Mesenteric fat pad (tissue), 1 donor: ENCODE measurements at places on chromosomes 6 and 20. TPM values are rescaled to one million over a fixed set of nuclear protein-coding genes. Genes with fewer than 3 reads are reported as not detected.

GRCh38 chr20:46031701-46032254 lies 2.8 kb downstream of the SLC12A5 start:
- DNase-seq: no peak

GRCh38 chr6:13468839-13469238 lies 18.6 kb downstream of the GFOD1 start:
- DNase-seq: no peak

DNA sequence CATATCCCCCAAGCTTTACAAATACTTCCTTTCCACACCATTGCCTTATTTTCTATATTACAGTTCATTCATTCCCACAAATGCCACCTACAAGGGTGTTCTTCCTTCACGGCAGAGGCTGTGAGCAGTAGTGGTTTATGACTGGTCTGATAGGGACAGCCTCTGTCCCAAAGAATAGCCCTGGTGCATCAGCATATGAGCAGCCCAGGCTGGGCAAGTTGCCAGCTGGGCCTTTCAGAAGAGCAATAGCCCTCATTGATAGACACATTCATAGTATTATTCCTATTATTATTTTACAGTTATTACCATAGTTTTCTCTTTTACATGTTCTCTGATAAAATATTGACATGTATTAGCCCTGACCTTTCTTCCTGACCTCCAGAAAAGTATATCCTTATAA lies 149.9 kb downstream of the MMS22L start:
- DNase-seq: no peak

GRCh38 chr6:165574220-165575157 lies 88.6 kb downstream of the PDE10A start:
- DNase-seq: no peak

- DNase-seq: no peak
These were observed 468 bp upstream of the CMTR1 start for GRCh38 chr6:37432590-37432915.

GRCh38 chr20:10560686-10561085 lies 113.1 kb downstream of the JAG1 start:
- DNase-seq: no peak

DNA sequence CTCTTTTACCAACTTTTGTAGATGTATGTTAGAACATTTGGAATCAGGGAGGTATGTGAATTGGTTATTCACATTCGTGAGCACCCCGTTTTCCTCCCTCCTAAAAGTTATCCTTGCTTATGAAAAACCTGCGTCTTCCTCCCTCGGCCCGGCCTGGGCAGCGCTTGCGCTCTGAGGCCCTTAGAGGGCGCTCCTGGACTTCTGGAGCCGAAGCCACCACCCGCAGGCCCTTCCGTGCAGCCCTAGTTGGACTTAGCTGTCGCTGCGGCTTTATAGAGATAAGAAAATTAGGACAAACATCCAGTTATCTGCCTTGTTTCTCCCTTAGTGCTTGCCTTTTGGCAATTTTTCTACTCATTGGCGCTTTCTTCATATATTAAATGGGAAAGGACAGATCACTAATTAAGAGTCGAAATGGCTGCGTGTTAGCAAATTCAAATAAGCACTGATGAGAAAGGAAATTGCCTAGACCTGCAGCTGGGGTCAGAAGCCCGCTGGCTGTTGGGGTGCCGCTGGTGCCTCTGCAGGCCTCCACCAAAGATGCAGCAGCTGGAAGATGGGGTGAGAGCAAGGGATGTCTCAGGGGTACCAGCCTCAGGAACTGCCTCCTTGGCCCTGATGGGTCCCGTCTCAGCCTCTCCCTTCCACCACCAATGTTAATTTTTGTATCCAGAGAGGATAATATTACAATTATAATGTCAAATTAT lies 5.2 kb downstream of the FNDC1 start:
- DNase-seq: peak; percentile 92

GRCh38 chr6:36984581-36985416 lies 1.2 kb downstream of the MTCH1 start:
- DNase-seq: no peak

DNA sequence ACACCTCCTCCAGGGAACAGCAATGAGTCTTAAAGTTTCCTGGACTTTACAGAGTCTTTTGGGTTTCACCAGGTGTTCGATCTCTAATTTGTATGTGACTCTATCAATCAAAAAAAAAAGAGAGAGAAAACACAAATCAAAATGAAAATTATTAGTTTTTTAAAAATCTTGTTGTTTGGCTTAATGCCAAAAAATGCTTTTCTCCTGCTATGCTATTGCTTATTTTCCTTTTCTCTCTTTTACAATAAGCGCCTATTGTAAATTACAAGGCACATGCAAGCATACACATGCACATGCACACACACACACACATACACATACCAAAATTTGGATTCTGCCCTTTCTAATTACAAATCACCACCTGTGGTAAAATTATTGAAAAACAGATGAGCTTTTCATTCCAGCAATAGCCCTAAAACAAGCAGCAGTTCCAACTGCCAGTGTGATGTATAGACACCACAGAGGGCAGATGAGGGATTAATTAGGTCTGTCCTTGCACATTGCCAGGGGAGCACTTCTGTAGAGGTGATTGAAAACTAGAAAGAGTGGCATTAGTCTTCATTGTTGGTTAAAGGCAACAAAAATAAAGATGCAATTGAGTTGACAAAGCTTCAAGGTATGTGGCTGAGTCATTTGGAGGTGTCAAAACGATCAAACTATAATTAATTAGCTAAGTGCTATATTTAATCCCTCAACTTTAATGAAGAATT lies 631.7 kb downstream of the TFAP2B start:
- DNase-seq: no peak

DNA sequence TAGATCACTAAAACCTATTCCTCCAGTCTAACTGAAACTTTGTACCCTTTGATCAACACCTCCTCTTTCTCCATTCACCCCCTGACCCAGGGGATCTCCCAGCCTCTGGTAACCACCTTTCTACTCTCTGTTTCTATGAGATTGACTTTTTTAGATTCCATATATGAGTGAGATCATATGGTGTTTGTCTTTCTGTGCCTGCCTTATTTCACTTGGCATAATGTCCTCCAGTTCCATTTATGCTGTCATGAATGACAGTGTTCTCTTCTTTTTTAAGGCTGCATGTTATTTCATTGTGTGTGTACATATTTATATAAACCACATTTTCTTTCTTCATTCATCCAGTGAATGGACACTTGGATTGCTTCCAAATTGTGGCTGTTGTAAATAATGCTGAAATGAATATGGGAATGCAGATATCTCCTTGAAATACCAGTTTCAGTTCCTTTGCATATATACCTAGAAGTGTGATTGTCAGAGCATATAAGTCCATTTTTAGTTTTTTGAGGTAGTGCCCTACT lies 57.7 kb downstream of the DHX35 start:
- no peak for DNase-seq

- no peak for DNase-seq
These were observed at the start of gene DEFB119 for GRCh38 chr20:31390490-31390889. TSS of gene DEFB119 (minus strand) at chr20:31390590. CDS start at chr20:31390483, 107 bp downstream.

- DNase-seq: no peak
These were observed 114.5 kb downstream of the RNF144B start for GRCh38 chr6:18501663-18502013.

GRCh38 chr6:27138406-27138805 lies 109.1 kb upstream of the PRSS16 start:
- DNase-seq: no peak

GRCh38 chr6:138689849-138690248 lies 83.7 kb upstream of the CCDC28A start:
- DNase-seq: no peak

- DNase-seq: no peak
These were observed 129.1 kb downstream of the SYCP2 start for GRCh38 chr20:59804347-59804746.

DNA sequence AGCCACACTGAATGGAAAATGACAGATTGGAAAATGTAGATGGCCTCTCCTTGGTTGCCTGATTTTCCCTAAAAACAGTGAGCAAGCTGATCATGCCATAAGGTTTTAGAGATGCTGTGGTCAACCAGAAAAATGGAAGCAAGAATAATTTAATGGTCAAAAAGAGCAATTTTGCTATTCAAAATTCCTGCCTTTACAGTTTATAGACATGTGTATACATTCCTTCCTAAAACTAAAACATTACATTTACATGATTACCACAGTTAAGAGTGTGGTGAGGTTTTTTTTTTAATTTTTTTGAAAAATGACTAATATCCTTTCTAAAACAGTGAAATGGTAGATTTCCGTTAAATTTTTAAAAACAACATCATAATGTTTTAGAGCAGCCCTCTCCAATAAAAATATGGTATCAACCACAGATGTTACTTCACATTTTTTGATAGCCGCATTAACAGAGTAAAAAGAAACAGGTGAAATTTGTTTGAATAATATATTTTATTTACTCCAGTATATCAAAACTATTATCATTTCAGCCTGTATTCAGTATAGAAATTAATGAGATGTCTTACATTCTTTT lies 407.0 kb upstream of the SOX4 start:
- DNase-seq: no peak

GRCh38 chr20:31984981-31985471 lies 17.1 kb downstream of the XKR7 start:
- no peak for DNase-seq

GRCh38 chr6:145245119-145245518 lies 490.2 kb downstream of the EPM2A start:
- no peak for DNase-seq

DNA sequence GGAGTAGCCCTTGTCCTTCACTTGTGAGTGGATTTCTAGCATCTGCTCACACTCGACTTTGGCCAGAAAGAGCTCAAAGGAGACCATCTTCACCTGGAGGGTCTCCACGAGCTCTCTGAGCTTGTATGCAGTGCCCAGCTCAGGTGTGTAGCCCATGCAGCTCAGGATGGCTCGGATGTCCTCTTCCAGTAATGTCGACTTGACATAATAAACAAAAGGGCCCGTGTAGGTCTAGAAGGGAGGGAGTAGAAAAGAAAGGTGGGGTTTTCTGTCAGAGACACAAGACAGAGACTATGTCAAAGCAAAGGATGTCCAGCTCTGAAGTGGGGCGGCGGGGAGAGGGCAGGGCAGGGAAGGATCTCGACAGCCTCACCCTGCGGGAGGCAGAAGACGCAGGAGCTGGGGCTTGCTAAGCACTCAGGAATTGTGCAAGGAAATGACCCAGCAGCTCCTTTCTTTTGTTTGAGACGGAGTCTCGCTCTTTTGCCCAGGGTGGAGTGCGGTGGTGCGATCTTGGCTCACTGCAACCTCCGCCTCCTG lies 8.6 kb downstream of the SPATA2 start:
- DNase-seq: no peak

- DNase-seq: no peak
These were observed 140.7 kb downstream of the SOX4 start for GRCh38 chr6:21734204-21734603.

DNA sequence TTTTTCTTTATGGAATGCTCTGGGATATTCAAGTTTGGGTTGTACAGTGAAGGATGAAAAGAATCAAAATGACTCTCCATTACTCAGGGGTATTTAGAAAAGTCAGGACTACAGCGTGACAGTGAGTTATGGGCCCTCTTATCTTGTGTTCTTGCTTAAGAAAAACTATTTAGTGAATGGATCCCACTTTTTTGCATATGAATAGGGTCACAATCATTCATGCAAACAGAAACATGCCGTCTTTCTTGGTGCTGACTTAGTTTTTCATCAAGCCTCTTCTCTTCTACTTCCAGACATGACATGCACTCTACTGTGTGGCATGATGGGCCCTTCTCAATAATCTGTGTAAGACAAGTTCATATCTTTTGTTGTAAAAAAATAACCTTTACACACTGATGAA lies 488.4 kb upstream of the MMS22L start:
- DNase-seq: no peak

- no peak for DNase-seq
These were observed 5.4 kb downstream of the ENPP4 start for GRCh38 chr6:46135176-46135575.

DNA sequence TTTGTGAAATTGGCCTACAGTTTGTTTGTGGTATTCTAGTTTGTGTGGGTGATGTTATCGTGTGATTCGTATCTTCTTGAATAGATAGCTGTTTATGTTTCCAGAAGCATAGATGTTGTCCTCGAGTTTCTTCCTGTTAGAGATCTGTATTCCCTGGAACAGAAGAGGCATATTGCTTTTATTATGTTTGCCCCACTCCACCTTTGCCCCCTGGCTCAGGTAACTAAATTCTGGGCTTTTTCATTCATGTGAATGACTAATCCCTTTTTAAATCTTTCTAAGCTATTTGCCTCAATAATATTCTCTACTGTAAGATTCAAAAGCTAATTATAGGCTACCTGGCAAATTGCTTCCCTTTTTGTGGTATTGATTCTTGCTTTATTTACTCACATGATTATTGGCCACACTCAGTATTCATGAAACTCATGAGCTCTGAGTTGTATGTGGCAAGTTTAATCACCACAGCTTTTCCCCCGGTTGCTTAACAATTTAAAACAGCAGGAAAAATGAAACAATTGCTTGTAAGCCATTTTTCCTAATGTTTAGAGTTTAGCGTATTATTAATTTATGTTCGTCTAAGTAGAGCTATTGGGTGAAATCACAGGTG lies 12.6 kb downstream of the RNF217 start:
- no peak for DNase-seq

GRCh38 chr6:148559848-148560433 lies 186.9 kb upstream of the UST start:
- DNase-seq: no peak

- DNase-seq: no peak
These were observed 394.9 kb downstream of the MAFB start for GRCh38 chr20:40294175-40294574.

- no peak for DNase-seq
These were observed 1265.4 kb upstream of the MAP3K7 start for GRCh38 chr6:91852252-91852651.

The OOEP gene
- not detected for total RNA-seq

The TRMT11 gene
- total RNA-seq: 15.5 TPM

The STMND1 gene
- total RNA-seq: not detected

The WASF1 gene
- 9.4 TPM for total RNA-seq

The SAPCD1 gene
- 2.0 TPM for total RNA-seq

The SIRPG gene
- total RNA-seq: not detected

The VSX1 gene
- not detected for total RNA-seq

The FOXO3 gene
- 94.0 TPM for total RNA-seq

The CDH26 gene
- 1.5 TPM for total RNA-seq

The SALL4 gene
- 0.16 TPM for total RNA-seq

The COL19A1 gene
- not detected for total RNA-seq

The ZNF311 gene
- total RNA-seq: 0.64 TPM

The NKAIN2 gene
- total RNA-seq: 0.42 TPM

The NKX2-4 gene
- not detected for total RNA-seq

The ADGRF1 gene
- not detected for total RNA-seq

The HDGFL1 gene
- not detected for total RNA-seq
